ENCODE measurements at places on chromosomes 11 and 22. TPM values are rescaled to one million over a fixed set of nuclear protein-coding genes. Genes with fewer than 3 reads are reported as not detected.

MMP13 gene
- polyA plus RNA-seq: not detected

C22orf31 gene
- not detected for polyA plus RNA-seq

ZNRF3 gene
- 2.6 TPM for polyA plus RNA-seq

SCGB2A2 gene
- polyA plus RNA-seq: not detected

PRR5L gene
- 0.22 TPM for polyA plus RNA-seq

TEX12 gene
- polyA plus RNA-seq: 0.36 TPM

OR2AG1 gene
- not detected for polyA plus RNA-seq

SERPINH1 gene
- polyA plus RNA-seq: 17.0 TPM

UBQLNL gene
- not detected for polyA plus RNA-seq

DENND6B gene
- 58.9 TPM for polyA plus RNA-seq

TKFC gene
- polyA plus RNA-seq: 18.1 TPM

BRSK2 gene
- polyA plus RNA-seq: 58.2 TPM

VPREB1 gene
- polyA plus RNA-seq: not detected

KDM4E gene
- not detected for polyA plus RNA-seq

SHANK3 gene
- 6.3 TPM for polyA plus RNA-seq

UPB1 gene
- polyA plus RNA-seq: 0.12 TPM

NAALADL1 gene
- polyA plus RNA-seq: not detected

MS4A15 gene
- polyA plus RNA-seq: not detected

CST6 gene
- not detected for polyA plus RNA-seq

LRRC32 gene
- not detected for polyA plus RNA-seq

ARHGAP42 gene
- 0.64 TPM for polyA plus RNA-seq

IGF2 gene
- polyA plus RNA-seq: not detected

USP28 gene
- 12.8 TPM for polyA plus RNA-seq

SLC17A6 gene
- 4.3 TPM for polyA plus RNA-seq

KRTAP5-2 gene
- not detected for polyA plus RNA-seq

MRPL17 gene
- polyA plus RNA-seq: 28.3 TPM

B3GAT1 gene
- polyA plus RNA-seq: 28.2 TPM

PRRG4 gene
- polyA plus RNA-seq: not detected

IMMP1L gene
- 386 TPM for polyA plus RNA-seq

CDC42EP1 gene
- polyA plus RNA-seq: not detected

C11orf21 gene
- not detected for polyA plus RNA-seq

TMPRSS13 gene
- polyA plus RNA-seq: not detected

MMP10 gene
- not detected for polyA plus RNA-seq

PANX2 gene
- 6.4 TPM for polyA plus RNA-seq

MRGPRX4 gene
- polyA plus RNA-seq: not detected

SYT8 gene
- polyA plus RNA-seq: not detected

RTN4RL2 gene
- polyA plus RNA-seq: 0.66 TPM

TTC36 gene
- 4.3 TPM for polyA plus RNA-seq

TAF10 gene
- polyA plus RNA-seq: 39.7 TPM

NXPE4 gene
- polyA plus RNA-seq: not detected

GCAT gene
- 13.0 TPM for polyA plus RNA-seq

WT1 gene
- polyA plus RNA-seq: not detected

LMNTD2 gene
- 0.61 TPM for polyA plus RNA-seq

B4GALNT4 gene
- polyA plus RNA-seq: 478 TPM

H19 gene
- not detected for polyA plus RNA-seq

ST13 gene
- polyA plus RNA-seq: 180 TPM

RAB39A gene
- 3.1 TPM for polyA plus RNA-seq

GGTLC3 gene
- not detected for polyA plus RNA-seq

POGLUT3 gene
- 0.10 TPM for polyA plus RNA-seq

HDHD5 gene
- 91.3 TPM for polyA plus RNA-seq

OR2D2 gene
- polyA plus RNA-seq: not detected

CRELD2 gene
- polyA plus RNA-seq: 97.3 TPM

Data from neural cell (in vitro differentiated cells).